ENCODE measurements at places on chromosomes 4 and X.
A peak's percentile ranks its signal among the peaks of the same experiment; 100 is the strongest.

DNA sequence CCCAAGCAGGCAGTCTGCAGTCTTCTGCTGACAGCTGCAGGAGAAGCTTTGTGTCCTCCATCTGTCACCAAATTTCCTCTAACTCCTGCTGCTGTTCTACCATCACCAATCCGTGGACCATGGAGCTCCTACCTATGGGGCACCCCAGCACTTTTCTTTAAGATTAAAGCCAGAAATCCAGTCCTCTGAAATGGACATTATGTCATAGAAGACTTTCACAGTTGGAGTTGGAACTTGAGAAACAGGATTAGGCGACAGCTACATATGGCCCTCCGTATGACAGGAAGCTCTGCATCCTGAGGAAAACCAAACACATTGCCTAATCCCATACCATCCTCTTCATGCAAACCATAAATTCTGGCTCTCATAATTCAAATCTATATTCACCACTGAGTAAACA is 470.6 kb upstream of the GALNTL6 start:
- DNase-seq: no peak

DNA sequence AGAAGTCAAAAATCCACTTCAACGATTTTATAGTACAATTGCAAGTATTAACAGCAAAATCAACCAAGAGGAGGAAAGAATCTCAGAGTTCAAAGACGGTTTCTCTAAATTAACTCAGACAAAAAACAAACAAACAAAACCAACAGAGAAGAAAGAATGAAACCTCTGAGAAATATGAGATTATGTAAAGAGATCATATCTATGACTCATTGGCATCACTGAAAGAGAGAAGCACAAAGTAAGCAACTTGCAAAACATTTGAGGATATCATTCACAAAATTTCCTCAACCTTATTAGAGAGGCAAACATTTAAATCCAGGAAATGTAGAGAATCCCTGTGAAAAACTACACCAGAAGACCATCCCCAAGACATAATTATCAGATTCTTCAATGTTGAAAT is 370.4 kb downstream of the INPP4B start:
- no peak for DNase-seq

DNA sequence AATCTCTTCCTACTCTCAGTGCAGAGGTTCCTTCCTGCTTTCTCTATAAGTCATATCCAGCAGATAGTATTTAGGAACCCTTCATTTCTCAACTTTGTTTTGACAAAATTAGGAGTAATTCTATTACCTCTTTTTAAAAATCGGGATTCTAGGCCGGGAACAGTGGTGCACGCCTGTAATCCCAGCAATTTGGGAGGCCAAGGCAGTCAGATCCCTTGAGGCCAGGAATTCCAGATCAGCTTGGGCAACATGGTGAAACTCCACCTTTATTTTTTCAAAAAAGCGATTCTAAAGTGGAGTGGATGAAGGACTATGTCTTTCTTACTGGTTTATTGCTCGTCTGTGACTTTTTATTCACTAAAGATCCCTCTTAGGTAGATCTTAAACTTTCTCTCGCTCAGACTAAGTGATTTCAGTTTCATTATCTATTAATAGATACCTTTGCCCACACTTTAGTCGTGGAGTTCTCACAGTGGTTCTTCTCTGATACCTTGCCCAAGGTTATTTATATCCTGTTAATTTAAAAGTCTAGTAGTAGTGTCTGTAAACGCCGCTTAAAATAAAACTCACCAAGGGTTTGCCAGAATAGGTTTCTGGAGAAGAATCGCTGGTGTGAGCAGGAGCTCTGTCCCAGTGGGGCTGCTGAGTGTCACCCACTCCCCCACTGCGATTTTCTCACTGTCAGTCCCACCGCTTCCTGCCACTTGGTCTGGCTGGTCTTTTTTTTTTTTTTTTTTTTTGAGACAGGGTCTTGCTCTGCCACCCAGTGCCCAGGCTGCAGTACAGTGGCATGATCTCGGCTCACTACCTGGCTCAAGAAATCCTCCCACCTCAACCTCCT is 27.0 kb upstream of the TMEM131L start:
- DNase-seq: peak; percentile 38

DNA sequence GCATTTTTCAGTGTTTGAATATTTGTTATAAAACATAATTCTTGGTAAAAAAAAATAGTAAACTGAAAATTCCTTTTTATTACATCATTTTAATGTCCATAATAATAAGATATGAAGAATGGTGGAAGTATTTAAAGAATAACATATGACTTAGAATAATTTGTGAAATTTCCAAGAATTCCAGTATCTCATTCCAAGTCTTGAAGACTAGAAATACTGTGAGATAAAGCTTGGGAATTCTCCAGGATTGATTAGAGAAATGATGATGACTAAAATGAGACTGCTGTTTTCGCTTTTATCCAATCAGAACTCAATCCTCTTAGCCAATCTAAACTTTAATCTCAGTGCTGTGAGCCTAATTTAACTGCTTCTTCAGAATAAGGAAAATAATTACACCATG is 184.2 kb upstream of the HCCS start:
- DNase-seq: no peak

DNA sequence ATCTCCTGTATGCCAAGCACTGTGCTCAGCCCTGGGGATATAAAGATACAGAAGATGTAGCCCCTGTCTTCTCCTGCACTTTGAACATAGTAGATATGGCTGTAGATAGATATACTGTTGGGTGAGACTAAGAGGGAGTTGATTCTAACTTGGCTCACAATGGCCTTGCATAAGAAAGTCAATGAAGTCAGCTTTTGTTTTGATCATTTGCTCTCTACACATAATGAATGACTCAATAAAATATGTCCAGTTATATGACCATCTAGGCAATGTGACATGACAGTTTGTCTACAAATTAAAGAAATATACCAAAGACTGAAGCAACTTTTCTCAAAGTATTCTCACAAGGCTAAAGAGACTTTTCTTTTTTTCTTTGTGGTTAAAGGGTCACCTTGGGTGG is 147.6 kb upstream of the DIPK2B start:
- DNase-seq: no peak

DNA sequence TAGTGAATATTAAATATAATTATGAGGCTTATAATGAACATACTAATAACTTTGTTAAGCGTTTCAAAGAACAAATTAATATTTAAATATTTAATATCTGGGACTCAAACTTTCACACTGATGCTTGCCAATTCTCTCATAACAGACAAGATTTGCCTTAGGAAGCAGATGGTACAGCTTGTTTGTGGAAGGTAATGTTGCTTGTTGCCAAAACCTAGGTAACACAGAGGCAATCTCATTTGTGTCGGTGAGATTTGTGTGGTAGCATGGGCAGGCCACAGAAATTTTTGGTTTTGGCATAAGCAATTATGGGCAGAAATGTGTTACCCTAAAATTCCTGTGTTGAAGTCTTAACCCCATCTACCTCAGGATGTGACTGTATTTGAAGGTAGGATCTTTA is 114.9 kb upstream of the AFF2 start:
- DNase-seq: no peak

DNA sequence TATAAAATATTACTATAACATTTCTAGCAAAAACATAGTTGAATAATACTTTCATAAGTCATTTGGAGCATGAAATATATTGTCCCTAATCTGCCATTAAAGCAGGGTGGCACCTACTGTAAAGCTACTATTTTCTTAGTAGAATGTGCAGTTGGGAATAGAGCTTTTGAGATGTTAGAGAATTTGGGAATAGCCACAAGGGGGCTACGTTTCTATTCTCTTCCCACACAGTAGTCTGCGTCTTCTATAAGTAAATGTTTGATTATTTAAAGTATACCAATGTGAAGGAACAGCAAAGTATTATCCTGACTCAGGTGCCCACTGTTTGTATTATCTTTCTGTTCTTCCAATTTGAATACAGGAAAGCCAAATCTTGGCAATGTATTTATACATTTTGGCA is 323.2 kb upstream of the GIMD1 start:
- DNase-seq: no peak

DNA sequence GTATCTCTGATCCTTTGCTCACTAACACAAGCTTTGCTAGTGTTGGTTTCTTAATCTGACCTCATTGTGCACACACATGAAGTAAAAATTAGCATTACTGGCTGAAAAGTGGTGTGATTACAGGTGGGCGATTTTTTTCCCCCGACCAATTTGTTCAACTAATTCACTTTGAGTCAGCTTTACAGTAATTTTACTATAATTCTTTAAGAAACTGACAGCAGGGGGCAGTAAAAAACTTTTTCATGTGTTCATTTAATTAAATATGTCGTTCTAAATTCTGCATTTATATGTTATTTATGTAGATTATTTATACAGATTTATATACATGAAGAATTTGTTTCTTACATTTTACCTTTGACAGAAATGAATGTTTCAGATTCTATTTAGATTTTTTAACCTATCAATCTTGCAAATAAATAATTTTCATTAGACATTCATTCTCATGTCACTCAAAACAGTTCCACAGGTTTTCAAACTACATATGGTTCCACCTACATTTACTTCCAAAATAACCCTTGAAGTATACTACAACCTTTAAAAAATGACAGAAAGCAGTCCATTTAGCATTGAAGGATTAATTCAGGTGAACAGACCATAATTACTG is 17.5 kb downstream of the PALLD start:
- DNase-seq: no peak

DNA sequence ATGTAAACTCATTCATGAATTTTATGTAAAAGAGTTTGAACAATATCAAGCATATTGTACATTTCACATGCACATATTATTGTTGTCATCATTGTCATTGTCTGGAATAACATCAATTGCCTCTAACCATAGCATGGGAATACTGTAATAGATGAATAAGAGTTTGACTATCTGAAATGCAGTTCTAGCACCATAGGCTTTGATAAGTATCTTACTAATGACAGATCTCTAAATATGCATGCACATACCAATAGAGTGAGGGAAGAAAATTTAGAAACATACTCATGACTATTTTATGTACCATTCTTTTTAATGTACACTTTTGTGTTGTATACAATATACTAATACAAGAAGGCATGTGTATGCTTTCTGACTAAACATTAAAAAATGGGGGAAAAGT is 161.6 kb upstream of the SPRY1 start:
- no peak for DNase-seq

GRCh38 chrX:40579141-40579540 is 1.6 kb upstream of the ATP6AP2 start:
- no peak for DNase-seq

- DNase-seq: no peak
Measured at GRCh38 chrX:11347300-11347699, 54.1 kb downstream of the AMELX start.

Data from stimulated activated naive CD8-positive, alpha-beta T cell treated with anti-CD3 and anti-CD28 coated beads, Interleukin-15, Interleukin-2, amounts not matched to agents 100 U/mL and 50 U/mL, for 24 hours (primary cell).